ENCODE measurements at places on chromosomes 7 and 10.
A peak's percentile ranks its signal among the peaks of the same experiment; 100 is the strongest.

GRCh38 chr10:99869581-99870122 lies 87.2 kb downstream of the ABCC2 start:
- no peak for DNase-seq

DNA sequence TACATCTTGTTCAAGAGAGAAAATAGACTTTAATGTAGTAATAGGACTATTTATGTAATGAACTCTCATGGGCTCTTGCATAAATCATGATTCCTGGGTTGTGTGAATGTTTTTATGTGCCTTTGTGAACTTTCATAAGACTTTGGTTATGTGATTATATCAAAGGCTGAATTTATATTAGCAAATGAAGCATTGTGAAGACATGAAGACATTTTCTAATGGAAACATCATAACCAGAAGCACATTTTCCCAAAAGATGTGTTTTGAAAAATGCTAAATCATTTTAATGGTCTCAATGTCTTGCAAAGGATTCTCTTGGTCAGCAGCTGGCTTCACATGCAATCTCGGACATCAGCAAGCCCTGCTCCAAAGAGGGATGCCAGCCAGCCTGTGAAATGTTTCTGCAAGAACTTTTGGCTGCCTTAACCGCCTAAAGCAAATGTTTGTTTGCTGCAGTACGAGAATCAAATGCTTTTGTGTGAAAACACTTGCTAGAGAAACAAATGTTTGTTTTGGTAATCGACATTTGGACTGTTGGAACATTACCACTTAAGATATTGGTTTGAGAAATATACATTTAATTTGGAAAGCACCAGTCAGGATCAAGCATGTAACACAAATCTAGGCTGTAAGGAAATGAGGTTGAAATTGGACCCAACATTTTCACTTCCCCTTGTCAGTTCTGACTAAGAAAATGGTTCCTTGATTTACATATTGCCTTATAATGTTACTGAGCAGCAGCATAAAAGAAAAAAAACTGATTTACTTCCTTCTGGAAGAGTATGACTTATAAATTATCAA lies 102.1 kb downstream of the RTKN2 start:
- peak; percentile 80 for DNase-seq

GRCh38 chr7:111639934-111640333 lies 77.6 kb upstream of the IMMP2L start:
- DNase-seq = peak; percentile 56

DNA sequence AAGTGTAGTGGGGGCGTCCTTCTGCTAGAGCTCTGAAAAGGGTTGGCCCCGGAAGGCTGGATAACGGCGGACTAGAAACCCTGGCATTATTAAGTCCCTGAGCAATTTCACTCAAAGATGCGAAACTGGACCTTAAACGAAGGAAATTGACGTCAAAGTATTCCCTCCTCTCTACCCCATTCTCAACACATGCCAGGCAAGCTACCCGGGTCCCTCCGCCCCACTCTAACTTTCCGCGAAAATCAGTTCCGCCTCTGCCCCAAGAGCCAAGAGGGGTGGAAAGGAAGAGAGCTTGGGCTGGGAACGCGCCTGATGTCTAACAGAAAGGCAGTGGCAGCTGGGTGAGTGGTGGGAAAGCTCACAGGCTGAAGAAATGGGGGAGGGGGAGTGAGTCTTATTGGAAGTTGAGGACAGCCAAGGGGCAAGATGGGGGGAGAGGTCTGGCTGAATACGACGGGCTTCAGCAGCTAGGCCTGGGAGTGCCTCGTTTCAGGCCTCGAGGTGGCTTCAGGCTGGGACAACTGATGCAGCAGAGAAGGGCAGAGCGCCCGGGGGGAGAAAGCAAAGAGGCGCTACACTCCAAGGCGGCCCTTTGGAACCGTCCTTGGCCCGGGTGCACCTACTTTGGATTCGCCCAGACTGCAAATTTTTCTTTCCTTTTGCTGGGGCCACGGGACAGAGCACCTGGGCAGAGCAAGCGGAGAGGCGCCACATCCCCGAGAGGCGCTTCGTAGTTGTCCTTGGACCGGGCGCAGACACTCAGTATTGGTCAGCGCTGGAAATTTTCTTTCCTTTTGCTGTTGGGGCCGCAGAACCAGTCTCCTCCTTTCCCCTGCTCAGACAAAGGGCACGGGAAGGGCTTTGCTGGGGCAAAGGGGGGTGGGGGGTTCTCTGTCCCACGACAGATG lies 2.0 kb upstream of the FEZF1 start:
- DNase-seq = no peak

GRCh38 chr10:22434521-22434920 lies 89.2 kb downstream of the SPAG6 start:
- DNase-seq = no peak

DNA sequence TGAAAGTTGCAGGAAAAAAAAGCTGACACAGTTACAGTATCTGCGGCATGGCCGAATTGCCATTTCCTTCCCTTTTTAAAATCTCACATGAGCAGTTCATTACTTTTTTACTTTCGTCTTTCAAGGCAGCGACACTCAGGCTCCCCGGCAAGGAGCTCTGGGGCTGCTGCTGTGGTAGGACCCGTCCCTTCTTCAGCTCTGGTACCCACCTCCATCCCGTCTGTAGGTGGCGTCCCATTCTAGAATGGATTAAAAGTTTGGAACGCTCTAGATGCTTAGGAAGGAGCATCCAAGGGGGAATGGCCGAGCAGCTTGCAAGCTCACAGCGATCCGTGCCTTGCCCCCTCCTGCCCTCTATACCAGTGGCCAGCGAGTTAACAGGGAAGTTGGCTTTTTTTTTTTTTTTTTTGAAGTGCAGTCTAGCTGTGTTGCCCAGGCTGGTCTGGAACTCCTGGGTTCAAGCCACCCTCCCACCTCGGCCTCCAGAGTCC lies 22.8 kb upstream of the TTYH3 start:
- DNase-seq = peak; percentile 56

DNA sequence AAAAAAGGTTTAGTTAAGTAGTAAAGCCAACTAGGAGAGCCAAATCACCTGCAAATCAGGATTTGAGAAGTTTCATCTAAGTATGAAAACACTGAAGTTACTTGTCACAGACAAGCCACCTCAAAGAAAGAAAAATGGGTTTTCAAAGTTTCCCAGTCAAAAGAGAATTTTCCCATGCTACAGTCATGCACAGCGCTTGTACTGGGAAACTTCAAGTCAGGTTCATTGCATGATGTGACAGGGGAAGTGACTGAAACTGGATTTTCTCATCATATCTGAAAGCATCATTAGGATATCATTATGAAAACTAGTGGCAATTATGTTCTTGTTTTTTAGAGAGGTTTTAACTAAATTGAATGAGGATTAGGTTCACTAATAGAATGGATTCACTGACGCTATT lies 167.0 kb downstream of the SGMS1 start:
- no peak for DNase-seq

- peak; percentile 48 for DNase-seq
Measured at GRCh38 chr7:80453699-80454340, 58.0 kb downstream of the GNAT3 start.

GRCh38 chr10:127344346-127344745 lies 148.0 kb upstream of the INSYN2A start:
- DNase-seq = no peak

DNA sequence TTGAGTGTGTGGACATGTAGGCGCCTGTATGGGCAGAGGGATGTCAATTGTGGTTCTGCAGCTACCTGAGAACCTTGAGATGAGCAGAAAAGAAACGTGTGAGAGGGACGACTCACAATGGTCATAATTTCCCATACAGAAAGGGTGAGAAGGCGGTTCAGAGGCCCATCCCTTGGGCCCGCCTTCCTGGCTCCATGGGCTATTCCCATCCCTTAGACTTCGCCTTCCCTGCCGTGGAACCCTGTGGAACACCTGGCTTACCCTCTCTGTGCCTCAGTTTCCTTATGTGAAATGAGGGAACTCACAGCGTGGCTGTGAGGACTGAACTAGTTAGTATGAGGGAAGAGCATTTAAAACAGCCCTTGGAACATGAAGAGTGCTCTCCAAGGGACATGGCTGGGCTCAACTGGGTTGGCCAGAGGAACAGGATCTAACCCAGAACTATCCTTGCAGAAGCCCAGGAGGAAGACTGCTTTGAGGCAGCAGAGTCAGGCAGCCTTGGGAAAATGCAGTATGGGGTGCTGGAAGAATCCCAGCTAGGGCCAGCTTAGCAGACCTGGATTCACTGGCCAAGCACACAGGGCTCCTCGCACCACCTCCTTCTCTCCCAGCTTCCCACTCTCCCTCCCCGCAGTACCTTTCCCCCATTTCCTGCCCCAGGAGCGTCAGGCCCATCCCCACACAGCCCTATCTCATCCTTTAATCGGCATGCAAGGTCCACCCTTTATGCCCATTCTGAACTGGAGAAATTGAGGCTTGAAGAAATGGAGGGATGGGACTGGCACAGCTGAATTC lies 11.1 kb upstream of the ZMIZ1 start:
- no peak for DNase-seq

- DNase-seq = no peak
Measured at GRCh38 chr10:132607491-132607890, 69.9 kb downstream of the INPP5A start.

DNA sequence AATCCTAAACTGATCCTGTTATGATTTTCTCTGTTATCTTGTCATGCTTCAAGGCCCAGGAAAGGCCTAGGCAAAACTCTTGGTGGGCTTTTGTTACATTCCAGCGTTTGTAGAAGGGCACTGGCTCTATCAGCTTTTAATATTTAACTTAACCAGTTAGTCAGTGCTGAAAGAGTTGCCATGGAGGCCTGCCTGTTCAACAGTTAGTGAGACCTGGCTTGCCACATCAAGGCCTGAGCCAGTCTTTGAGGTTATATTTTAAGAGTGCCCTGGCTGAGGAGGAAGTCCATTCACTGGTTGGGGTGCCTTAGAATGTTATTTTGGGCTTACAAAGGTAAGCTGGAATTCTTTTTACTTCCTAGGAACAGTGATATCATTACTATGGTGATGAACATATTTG lies 144.1 kb upstream of the NRG3 start:
- DNase-seq = no peak

DNA sequence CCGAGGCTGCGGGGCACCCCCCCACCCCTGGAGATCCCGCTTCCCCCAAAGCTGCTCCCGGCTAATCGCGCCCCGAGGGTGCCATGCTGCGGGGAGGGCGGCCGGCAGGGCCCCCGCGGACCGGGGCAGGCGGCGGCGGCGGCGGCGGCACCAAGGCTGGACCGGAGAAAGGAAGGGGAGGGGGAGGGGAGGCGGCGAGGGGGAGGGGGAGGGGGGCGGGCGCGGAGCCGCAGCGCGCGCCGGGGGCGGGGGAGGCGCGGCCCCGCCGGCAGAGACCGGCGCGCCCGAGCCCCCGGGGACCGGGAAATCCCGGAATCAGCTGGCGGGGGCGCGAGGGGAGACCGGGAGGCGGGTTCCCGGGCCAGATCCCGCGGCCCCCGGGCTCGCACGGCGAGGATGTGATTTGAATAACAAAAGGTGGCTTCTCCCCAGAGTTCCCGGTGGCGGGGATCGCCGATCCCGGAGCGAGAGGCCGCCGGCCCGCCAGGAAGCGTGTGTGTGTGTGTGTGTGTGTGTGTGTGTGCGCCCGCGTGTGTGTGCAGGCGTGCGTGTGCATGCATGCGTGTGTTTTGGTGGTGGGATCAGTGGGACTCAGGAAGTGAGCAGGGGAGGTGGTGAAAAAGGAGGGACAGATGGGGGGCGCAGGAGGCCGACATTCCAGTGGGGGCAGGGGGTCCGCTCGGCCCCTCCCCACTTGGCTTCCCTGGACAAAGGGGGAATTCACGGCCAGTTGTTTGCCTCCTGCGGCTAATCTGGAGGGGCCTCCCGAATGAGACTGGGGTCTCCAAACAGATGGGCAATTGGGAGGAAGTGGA lies 99.5 kb downstream of the HIP1 start:
- DNase-seq = peak; percentile 35

DNA sequence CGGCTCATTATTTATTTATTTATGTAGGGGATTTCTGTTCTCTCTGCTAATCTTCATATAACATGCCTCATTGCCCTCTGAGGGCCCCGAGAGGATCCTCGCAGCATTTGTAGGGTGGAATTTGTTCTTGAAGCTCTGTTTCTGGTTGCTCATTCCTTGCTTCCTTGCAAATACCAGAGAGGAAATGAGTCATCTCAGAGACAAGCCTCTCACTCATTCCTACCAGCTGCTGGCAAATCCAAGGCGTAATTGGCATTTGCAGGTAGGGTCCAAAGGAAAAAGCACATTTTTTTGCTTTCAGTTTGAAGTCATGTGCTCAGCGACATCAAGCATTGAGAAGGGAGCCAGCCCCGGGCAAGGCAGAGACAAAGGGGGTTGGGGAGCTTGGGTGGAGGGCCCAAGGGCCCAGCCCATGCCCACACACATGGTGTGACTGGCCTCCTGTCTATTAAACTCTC lies 501.6 kb downstream of the GALNT17 start:
- DNase-seq = peak; percentile 98

DNA sequence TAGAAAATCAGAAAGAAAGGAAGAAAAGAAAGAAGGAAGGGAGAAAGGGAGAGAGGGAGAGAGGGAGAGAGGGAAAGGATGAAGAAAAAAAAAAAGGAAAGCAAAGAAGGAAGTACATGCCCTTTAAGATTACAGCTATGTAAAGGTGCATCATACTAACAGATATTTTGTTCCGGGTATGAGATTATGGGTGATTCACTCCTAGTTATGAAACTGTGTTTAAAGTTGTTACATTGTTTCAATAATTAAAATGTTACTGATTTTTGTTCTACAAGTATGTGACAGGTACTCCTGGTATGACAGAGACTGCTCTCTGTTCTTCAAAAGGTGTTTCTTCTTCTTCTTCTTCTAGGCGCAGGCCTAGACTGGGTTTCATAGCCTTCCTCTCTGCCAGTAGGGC lies 808.9 kb downstream of the GRID1 start:
- DNase-seq = no peak

DNA sequence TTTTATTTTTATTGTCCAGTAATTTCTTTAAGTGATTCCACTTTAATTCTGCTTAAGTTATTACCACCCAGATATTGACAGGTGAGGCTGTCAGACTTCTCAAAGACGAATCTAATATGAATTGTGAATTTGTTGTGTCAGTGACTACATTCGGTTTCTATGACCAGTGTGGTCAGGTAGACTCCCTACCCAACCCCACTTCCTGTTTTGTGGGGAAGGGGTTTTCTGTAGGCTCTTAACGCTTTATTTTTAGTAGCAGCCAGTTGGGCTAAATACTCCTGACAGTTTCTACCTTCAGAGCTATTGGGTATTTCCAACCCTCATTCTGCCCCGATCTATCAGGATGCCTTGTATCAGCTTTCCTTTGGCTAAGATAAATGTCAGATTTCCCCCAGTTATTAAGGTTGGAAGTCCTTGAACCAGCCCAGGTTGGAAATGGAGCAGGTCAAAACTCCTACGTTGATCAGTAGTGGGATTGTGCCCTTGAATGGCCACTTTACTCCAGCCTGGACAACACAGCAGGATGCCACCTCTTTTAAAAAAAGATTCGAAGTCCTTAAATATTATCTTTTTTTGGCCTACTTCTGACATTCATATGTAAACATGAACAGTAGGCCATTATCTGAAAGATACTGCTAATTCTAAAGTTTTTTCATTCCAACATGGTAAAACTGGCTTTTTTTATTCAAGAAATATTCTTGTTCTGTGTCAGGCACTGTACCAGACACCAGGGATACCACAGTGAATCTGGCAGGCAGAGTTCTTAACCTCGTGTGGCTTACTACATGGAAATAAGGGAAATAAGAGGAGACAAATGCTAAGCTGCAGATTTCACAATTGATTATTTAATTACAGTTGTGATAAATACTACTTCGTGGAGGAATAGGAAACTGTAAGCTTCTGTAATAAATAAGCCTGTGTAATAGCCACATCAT lies 133.3 kb upstream of the SAMD8 start:
- no peak for DNase-seq

All from fibroblast of upper back skin (primary cell).